ENCODE measurements at places on chromosomes 1 and 21.

DNA sequence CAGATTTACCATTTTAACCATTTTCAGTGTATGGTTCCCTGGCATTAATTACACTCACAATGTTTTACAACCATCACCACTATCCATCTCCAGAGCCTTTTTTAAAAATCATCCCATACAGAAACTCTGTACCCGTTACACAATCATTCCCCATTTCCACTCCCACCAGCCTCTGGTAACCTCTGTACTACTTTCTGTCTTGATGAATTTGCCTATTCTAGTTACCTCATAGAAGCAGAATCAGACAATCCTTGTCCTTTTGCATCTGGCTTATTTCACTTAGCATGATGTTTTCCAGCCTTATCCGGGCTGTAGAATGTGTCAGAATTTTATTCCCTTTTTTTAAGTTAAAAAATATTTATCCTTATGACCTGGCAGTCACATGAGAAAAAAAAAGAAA, 33.0 kb downstream of the PGM1 start:
- DNase-seq, result no peak

DNA sequence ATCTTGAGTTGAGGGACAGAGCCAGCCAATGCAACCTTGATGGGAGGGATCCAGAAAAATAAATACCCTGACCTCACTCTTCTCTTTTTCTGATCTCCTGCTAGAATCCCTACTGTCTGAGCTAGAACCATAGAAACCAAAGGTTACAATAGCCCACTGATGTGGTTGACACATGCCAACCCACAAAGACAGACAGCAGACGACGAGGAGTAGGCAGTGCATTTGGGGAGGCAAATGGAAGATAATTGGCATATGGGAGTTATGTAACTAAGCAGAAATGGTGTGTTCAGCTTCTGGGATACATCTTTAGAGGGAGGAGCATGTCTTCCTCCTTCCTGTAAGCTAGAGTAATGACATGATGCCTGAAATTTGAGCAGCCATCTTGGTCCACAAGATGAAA, 171.7 kb upstream of the FGGY start:
- no peak for DNase-seq

DNA sequence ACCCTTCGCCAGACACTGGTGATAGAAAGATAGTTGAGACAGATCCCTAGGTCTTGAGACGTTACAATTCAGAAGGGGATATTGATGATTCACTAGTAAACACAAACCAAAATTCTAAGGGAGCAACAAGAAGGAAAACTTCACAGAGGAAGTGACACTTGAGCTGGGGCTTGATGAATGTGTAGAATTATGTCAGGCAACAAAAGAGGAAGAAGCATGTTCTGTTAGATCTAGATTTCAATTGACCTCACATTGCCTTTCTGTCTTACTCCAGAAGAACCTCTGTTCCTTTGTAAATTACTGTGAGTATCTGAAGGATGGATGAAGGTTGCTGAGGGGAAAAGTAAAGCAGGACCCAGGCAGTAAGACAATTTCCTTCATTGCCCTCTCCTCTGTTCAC, 328.2 kb downstream of the KCTD3 start:
- no peak for DNase-seq

DNA sequence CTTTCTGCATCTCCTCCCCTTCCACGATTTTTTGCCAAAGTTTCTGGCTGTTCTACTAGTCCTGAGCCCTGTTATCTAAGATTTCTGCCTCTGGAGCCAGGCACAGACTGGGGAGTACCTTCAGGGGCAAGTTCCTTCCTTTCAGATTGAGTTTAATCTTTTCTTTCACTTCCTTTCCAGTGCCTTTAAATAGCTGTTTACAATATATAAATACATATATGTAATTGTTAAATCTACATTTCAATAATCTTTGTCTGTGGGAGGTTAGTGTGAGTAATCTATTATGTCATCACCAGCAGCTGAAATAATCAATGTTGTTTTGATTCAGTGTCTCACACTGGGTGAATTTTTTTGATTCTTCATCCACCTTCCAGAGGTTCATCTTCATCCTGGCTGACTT, 31.8 kb downstream of the DIPK1A start:
- no peak for DNase-seq

DNA sequence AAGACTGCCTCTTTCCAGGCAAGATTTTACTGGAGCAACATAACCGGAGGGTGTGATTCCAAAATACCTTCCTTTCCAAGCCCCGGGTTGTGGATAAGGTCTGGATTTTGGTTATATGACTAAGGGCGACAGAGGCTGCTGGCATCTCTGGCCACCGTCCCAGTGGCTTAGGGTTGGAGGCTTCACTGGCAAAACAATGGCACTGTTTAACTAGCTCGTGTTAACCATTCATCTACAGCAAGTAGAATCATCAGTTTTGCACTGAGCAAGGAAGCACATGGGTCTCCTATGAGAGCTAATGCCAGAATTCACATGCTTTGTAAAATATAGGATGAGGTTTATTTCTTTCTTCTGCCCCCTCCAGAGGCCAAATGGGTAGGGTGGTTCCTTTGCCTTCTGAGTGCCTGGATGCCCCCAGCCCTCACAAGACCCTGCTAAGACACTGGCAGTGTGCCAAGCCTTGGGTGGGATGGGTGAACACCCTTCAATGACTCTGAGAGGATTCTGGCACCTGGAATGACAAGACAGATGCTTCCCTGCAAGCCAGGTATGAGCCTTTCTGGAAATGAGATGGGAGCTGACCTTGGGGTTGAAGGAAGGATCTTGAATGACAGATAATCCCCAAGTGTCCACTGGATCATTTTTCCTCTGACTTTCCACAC, 36.8 kb downstream of the DHCR24 start:
- no peak for DNase-seq

GRCh38 chr1:27393641-27394281, 1.3 kb downstream of the GPR3 start:
- no peak for DNase-seq

GRCh38 chr1:106651028-106651762, 405.3 kb upstream of the PRMT6 start:
- DNase-seq, result no peak

DNA sequence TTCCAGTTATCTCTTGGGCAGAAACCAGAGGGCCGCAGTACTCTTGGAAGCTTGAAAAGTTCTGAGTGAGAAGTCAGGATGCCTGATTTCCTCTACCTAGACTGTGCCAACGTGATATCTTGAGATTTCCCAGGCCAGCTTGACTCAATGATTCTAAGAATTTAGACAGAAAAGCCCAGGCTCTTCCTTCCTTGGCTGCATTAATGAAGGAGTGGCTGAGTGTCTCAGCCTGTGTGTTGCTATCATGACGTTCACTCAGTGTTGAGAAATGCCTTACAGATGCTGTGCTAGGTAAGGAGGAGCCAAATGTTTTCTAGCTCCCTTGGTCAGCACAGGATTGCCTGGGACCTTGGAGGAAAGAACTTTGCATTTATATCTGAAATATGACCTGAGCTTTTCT, 454.1 kb upstream of the USP24 start:
- DNase-seq, result no peak

GRCh38 chr1:34362949-34363348, 186.2 kb downstream of the C1orf94 start:
- DNase-seq, result no peak

DNA sequence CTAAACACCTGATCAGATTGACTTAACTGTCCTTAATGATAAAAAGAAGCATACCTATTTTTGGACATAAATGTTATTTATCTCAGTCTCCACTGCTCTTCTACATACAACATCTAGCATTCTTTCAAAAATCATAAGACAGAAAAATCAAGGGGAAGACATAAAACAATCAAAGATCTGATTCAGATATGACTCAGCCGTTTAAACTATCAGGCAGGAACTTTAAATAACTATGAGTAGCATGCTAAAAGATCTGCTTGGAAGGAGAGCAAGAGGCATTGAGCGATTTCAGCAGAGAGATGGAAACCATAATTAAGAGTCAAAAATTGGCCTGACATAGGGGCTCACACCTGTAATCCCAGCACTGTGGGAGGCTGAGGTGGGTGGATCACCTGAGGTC, 27.2 kb upstream of the SLC22A15 start:
- no peak for DNase-seq

- no peak for DNase-seq
These were observed 72.9 kb upstream of the RGS4 start for GRCh38 chr1:162996261-162996660.

DNA sequence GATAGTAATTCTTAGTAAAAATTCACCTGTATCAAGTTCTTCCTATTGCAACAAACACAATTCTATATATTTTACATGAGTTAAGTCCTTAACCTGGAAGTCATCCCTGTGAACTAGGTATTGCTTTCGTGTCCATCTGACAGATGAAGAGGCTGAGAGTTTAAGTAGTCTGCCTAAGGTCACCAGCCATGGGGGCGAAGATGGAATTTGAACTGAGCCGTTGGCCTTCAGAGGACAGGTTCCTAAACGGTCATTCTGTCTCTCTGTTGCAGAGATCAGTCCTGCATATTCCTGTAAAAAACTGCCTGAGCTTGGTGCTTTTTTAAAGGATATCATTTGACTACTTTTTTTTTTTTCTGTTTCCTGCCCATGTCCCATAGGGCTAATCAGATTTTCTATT, 10.2 kb upstream of the POFUT2 start:
- DNase-seq, result no peak

GRCh38 chr21:34889320-34889675, 159.8 kb downstream of the RUNX1 start:
- no peak for DNase-seq

DNA sequence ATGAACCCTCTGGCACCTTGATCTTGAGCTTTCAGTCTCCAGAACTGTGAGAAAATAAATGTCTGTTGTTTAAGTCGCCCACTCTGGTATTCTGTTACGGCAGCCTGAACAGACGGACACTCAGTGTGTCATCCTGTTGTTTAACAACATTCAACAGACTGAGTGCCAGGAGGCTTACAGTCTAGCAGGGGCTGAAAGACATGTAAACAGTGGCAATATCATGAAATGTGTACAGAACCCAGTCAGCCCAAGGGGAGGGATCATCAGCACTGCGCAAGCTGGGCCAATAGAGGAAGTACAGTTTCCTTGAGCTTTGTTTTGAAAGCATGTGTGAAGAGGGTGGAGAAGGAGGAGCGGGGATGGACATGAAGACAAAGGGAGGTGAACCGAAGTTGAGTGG, 13.6 kb downstream of the DIP2A start:
- no peak for DNase-seq

GRCh38 chr1:217333939-217334338, 297.0 kb downstream of the GPATCH2 start:
- no peak for DNase-seq

GRCh38 chr21:44907225-44907965, 13.3 kb downstream of the ITGB2 start:
- DNase-seq, result no peak

DNA sequence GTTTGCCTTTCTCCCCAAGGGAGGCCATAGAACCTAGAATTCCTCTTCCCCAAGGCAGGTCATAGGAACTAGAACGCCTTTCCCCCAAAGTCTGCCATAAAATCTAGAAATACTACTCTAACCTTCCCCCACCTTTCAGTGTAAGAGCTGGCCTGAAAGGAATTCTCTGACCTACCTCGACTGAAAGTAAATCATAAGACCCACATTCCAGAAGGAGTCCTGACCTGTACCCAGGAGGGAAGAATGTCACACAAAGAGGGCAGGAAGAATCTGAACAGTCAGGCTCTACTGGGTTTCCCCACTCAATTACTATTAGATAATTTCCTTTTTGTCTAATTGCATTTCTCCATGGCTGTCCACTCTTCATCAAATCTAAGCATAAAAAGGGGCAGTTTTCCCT, 5.7 kb upstream of the ATG4C start:
- DNase-seq, result no peak
